ENCODE measurements at places on chromosomes 11 and 22.
A peak's percentile ranks its signal among the peaks of the same experiment; 100 is the strongest.

GRCh38 chr22:36806835-36807234, 10.0 kb downstream of the PVALB start:
- DNase-seq = no peak

- no peak for DNase-seq
Measured at GRCh38 chr11:9096427-9096826, 5.0 kb upstream of the SCUBE2 start.

DNA sequence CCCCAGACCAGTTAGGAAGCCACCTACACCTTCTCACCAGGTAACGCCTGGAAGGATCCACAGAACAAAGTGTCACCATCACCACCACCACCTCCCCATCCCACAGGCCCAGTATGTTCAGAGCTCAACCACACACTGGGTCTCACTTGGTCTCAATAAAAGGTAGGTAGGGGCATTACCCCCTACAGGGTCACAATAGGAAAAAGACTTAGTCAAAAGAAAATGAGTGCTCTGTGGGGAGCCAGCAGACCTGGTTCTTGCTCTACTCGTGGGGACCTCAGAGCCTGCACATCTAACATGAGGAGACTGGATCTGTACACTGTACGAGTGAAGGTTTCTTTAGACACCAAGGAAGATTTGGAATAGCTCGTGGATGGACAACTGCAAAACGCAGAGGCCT, 49.3 kb downstream of the HIRA start:
- no peak for DNase-seq

DNA sequence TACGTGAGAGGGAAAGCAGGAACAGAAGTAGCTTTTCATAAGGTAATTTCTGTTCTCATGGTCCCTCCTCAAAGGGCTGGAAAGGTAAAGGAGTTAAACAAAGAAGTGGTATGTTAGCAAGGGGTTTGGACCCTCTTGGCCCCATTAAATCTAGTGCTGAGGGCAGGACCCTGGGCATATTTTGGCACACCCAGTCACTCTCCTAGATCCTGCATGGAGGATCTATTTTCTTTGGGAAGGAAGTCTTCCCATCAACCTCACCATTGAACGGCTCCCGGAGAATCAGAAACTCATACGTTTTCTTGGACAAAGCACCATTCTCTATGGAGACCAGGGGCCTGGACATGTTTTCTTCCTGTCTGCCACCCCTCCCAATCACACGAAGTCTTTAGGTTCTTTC, 11.7 kb downstream of the TMEM216 start:
- no peak for DNase-seq

- DNase-seq = no peak
Measured at GRCh38 chr22:37552524-37553163, 7.6 kb upstream of the CDC42EP1 start.

- DNase-seq = peak; percentile 38
Measured at GRCh38 chr11:74739546-74740270, 8.5 kb upstream of the CHRDL2 start.

- DNase-seq = no peak
Measured at GRCh38 chr11:61473370-61474012, 35.1 kb upstream of the LRRC10B start.

GRCh38 chr11:64553554-64554201, 37.3 kb upstream of the SLC22A12 start:
- DNase-seq = peak; percentile 31

- no peak for DNase-seq
Measured at GRCh38 chr11:75262436-75262835, 21.9 kb downstream of the TPBGL start.

DNA sequence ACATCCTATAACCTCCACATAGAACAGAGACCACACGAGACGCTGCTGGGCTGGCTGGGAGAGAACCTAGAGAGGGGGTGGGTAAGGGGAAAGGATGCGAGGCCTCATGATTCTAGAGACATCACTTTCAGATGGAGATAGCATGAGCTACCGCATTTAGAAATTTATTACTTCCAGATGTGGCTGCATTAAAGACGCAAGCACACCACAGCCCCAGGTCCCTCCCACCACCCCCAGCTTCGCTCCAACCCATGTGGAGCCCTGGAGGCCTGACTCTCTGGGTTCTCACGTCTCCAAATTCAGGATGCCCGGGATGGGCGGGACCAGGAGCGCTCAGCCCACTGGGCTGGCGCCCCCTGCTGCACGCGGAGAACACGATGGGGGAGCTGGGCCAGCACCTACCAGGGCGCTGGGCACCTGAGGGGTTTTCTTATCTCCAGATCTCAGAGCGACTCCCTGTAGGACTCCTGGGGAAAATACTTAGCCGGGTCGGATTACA, 13.6 kb downstream of the MRPL21 start:
- peak; percentile 59 for DNase-seq

- no peak for DNase-seq
Measured at GRCh38 chr11:29153078-29153477, 863.8 kb downstream of the KCNA4 start.

GRCh38 chr11:88770475-88771079, 295.2 kb downstream of the GRM5 start:
- DNase-seq = no peak

- DNase-seq = no peak
Measured at GRCh38 chr11:98561252-98561651, 459.5 kb upstream of the CNTN5 start.

GRCh38 chr11:76694664-76695063, 24.1 kb upstream of the LRRC32 start:
- DNase-seq = peak; percentile 14

DNA sequence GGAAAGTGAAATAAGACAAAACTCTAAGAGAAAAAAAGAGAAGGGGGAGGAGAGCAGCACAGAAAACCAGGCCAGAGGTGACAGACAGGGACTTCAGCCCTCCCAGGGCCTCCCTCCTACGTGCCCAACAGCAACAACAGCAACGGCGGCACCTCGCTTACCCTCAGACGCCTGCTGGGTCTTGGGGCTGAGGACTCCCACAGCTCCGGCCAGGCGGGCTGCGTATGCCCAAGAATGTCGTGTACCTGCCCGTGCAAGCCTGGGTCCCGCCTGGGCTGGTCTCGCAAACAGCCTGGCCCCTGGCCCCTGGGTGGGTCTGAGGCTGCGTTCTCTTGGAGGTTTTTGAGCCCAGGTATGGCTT, 30.5 kb downstream of the ARAP1 start:
- DNase-seq = no peak

DNA sequence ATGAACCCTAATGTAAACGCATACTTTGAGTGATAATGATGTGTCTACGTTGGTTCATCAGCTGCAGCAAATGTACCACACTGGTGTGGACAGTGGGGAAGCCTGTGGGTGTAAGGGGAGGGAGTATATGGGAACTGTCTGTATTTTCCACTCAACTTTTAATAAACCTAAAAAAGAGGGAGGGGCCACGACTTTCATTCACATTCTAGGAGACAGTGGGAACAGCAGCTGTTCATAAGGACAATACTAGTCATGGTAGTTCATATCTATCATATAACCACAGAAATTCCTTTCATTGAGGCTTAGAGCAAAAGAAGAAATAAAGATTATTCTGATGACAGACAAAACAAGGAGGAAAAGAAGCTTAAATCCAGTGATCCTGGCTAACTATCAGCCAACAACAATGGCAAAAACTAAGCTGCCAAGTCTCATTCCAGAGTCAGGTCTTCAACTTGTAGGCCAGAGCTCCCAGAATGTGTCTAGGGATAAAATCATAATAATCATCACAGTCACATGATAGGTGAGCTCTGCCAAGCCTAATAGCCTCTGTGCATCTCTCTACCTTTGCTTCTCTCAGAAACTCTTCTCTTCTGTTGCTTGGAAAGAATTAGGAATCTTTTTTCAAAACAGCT, 59.4 kb upstream of the CHRM4 start:
- DNase-seq = no peak

DNA sequence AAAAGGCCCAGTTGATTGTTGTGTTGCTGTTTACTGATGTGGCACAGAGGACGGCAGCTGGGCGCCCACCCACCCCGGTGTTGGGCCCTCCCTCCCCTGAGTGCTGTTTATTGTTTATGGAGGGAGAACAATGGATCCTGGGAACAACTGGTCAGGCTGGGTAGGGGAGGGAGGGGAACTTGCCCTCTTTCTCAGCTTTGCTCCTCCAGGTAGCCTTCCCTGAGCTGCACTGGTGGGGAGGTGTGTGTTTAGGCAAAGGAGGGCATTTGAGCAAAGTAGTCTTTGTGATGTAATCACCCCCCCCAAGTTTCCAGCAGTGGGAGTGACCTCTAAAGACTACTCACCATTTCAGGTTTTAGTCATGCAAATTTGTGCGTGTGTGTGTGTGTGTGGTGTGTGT, 1035.3 kb downstream of the NTM start:
- DNase-seq = no peak

DNA sequence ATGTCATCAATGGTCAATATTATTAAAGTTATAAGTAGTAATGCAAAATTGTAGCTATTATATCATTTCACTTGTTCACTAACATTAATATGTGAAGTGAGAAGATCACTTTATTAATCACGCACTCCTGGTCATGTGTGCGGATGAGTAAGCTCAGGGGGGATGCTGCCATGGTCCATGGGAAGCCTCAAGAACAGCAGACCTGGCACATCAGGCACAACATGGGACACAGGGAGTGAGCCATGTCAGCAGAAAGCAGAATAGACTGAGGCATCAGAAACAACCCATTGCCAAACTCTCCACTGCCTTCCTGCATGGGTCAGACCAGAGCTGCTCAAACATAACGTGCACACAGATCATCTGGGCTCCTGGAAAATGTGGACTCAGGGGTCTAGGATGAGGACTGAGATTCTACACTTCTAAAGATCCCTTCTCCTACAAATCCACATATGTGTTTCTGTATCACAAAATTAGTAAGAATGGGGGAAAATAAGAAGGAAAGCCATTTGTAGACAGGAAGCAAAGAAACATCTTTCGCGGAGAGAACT, 63.8 kb upstream of the VPREB1 start:
- no peak for DNase-seq

DNA sequence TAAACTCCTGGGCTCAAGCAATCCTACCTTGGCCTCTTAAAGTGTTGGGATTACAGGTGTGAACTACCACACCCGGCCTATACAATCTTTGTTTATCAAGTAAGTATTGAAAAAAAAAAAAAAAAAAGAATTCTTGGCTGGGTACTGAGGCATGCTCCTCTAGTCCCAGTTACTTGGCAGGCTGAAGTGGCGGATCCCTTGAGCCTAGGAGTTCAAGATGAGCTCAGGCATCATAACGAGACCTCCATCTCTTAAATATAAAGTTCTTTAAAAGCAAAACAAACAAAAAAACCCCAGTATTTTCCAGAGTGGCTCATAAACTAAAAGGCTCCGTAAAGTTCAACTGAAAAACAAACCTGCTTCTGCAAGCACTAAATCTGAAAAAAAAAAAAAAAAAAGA, 50.3 kb upstream of the GAB2 start:
- no peak for DNase-seq

DNA sequence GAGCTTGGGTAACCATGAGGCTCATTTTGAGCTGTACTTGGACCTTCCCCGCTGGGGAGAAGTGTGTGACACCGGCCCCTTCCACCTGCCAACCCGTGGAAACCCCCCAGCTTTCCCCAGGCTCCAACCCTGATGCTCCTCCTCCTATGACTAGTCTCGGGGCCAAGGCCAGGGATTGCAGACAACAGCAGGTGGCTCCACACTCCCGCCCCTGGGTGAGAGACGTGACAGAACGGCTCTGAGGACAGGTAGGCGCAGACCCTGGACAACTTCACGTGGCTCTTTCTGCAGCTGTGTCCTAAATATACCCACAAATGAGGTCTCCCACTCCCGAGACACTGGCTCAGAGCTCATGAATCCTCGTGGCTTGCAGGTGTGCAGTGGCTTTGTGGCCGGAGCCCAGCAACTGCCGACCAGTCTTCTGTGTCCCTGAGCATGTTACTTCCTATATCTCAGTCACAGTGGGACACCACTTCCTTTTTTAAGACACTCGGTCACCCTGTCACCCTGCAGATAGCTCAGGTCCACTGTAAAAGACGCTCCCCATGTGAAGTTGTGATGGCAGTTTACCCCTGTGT, 55.2 kb downstream of the NECTIN1 start:
- DNase-seq = no peak

DNA sequence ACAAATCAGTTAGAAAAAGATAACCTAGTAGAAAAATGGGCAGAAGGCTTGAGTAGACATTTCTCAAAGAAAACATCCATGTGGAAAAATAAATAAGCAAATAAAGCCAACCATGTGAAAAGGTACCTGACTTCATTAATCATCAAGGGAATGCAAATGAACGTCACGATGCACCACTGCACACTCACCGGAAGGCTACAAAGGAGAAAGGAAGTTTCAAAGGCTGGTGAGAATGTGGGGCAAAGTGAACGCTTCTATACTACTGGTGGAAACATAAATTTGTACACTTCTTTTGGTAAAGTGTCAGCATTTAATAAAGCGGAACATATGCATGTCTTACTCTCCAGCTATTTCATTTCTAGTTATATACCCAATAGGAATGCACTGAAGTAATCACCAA, 166.8 kb downstream of the CSNK2A3 start:
- DNase-seq = no peak

DNA sequence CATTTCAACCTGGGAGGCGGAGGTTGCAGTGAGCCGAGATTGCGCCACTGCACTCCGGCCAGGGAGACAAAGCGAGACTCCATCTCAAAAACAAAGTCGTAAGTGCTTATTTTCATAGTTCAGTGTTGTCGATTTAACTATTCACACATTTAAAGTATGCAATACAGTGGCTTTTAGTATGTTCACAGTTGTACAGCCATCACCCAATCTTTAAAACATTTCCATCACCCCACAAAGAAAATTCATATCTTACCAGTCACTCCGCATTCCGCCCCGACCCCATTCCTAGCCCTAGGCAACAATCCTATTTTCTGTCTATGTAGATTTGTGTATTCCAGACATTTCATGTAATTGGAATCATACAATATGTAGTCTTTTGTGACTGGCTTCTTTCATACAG, 11.9 kb downstream of the IPO7 start:
- DNase-seq = no peak

DNA sequence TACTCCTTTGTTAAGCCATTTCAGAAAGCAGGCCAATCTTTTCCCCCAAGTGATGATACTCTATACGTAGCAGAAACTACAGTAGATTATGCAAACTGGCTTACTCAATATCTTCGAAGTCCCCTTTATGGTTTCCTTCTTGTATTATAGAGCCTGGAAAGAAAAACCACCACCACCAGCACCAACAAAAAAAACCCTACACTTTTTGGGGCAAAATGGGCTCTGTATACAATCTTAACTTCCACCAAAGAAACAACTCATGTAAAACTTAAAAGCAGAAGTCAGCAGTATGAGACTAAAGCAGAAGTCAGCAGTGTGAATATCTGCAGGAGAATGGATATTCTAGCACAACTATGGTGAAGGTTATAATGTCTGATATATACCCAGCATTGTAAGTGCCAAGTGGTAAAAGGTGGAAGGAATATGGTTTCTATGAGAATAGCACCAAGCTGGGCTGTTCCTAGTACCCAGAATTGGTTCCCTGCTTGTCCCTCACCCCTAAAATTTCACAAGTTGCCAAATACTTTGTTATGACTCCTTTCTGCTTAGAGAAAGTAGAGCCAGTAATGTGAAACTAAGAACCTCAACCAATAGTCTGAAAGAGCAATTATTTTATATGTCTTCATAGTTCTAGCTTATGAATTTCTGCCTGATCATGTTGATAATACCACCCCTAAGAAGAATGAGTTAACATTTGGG, 252.1 kb downstream of the SBF2 start:
- DNase-seq = no peak

All from T1000 (cell line).